Stimulated activated naive CD4-positive, alpha-beta T cell treated with Interleukin-2 at 50 U/mL for 16 hours (primary cell): ENCODE measurements at places on chromosomes 2 and 18.

- DNase-seq = no peak
Observed at GRCh38 chr2:85889627-85890281, 964 bp upstream of the ST3GAL5 start.

DNA sequence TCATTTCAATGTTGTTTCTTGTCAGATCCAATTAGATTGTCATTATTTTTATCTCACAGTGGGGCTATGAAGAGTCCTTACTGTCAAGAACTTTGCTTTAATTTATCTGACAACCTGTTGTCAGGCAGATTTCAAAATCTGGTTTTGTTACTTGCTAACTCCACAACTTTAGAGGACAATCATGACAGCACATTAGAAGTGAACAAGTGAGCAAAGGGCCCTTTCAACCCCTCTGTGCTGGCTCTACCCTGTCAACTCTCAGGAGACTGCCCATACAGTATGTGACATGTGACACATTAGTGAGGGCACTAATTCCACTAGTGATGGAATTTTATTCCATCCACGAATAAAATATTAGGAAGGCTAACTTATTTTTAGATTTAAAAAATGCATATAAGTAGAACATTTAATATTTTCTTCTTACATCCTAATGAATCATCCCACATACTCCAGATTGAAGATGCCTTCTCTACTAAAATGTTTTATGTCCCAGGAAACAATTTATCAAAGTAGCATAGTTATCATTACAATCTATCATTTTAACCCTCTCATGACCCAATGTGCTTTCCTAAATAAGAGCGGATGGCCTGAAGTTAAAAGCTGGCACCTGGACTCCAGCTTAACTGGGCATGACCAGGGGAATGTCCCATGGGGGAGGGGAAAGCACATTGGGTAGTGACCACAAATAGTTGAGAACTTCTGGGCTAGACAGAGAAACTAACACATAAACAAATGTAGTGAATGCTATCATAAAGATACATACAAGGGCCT, 97.6 kb upstream of the PPP1CB start:
- DNase-seq = no peak

DNA sequence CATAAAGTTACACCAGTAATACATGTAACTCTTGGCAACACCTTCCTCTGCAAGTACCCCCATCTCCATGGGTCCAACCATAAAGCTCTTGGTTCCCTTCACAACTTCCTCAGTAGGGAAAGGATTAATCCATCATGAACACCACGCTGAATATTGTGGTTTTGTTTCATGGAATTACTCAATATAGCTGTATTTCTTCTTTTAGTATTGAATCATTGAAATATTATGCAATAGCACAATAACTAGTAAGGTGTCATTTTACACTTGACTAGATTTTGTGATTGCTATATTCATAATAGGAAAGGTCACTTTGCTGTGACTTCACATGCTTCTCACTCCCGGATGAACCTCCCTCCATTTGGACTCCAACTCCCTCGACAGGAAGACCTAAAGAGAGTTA, 29.7 kb upstream of the PID1 start:
- DNase-seq = no peak

DNA sequence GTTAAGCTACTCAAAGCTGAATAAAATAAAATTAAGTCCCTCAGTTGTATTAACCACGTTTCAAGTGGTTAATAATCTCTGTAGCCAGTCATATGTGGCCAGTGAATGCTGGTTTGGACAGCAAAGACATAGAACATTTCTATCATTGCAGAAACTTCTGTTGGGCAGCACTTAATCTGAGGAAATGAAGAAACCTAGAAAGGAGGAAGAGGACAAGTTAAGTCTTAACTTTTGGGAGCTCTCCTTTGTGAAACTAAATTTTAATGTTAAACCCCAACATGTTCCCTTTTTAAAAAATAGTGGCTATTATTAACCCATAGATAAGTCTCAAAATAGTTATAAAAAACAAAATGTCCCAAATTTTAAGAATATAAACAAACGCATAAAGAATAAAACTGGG, 421.3 kb downstream of the ARHGAP15 start:
- DNase-seq = no peak

DNA sequence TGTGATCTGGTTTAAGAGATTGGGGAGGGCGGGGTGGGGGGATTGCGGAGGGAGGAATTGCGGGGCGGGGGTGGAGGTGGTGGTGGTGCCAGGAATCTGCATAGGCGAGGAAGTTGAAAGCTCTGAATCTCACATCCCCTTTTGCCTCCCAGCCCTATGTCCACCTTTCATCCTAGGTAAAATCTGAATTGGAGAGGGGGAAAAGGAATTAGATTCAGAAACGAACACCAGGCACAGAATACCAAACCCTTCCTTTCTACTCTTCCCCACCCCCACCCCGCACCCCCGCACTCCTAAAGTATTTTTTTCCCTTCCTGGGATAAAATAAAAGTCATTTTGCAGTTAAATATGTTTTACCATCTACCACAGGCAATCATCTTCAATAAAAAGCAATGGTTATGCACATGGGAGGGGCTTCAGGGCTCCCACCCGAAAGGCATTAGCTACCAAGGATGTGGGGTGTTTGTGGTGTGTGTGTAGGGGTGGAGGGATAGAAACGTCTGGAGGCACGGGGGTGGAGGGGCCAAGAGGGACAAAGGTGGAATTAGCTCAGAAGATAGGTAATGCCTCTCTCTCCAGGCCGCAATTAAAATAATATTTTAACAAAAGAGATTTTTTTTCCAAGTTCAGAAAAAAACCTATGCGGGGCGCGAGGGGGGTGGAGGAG, 1.8 kb downstream of the IGFBP5 start:
- no peak for DNase-seq

DNA sequence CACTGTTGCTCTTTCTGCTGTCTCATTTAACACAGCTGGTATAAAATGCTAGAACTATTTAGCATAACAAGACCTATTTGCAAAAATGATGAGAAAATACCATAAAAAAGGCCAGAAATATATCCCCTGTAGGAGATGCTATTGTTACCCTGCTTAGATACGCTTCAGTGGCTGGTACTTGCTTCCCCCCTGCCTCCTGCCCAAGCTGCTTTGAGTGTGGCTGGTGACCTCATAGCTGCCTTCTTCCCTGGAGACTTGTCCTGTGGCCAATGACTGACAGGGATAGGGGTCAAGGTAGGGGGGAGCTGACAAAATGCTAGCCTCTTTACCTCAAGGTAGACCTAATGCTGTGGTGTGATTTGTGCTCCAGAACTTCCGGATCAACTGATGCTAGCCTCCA, 150.2 kb upstream of the ZEB2 start:
- DNase-seq = no peak

GRCh38 chr2:232533944-232534710, 5.4 kb upstream of the CHRNG start:
- DNase-seq = no peak

DNA sequence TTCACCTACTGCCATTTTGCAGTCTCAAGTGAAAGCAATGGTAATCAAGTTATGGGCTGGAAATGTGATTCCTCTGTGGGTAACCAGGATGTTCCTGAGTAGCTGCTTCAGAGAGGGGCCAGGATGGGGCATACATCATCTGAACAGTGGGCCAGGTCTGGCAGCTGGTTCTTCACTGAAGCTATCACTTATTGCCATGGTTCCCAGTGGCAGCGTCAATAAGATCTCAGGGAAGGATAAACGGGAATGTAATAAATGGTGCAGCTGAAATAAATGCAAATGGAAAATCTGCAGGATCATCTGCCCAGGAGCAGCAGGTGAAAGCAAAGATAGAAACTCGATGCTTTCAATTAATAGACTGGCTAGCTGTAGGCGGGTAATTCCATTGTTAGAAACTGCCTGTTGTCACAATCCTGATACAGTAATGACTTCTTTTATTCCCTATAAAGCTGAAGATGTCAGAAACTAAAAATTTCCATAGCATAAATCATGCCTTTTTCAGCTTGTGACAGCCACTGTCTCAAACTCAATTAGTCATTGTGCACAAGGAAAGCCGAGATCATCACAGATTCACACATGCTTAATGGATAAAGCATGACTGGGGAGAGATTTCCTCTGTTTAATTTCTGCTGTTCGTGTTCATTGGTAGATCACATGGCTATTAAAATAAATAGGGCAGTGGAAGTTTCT, 56.2 kb upstream of the CCDC85A start:
- DNase-seq = no peak

GRCh38 chr18:13276530-13277520, 58.3 kb downstream of the LDLRAD4 start:
- peak; percentile 19 for DNase-seq
